ENCODE measurements at places on chromosomes 12 and 14. TPM values are rescaled to one million over a fixed set of nuclear protein-coding genes. Genes with fewer than 3 reads are reported as not detected.

GRCh38 chr12:1047898-1048660 is 57.1 kb downstream of the ERC1 start:
- H3K27ac ChIP-seq: no peak overlapping the region
- no peaks in the 10 kb centered on the region for H3K27me3 ChIP-seq
- no peak overlapping the region for H3K4me3 ChIP-seq
- H3K4me1 ChIP-seq: no peaks in the 10 kb centered on the region
- H3K36me3 ChIP-seq: no peaks in the 10 kb centered on the region

PLEKHD1 gene
- total RNA-seq: not detected

DNA sequence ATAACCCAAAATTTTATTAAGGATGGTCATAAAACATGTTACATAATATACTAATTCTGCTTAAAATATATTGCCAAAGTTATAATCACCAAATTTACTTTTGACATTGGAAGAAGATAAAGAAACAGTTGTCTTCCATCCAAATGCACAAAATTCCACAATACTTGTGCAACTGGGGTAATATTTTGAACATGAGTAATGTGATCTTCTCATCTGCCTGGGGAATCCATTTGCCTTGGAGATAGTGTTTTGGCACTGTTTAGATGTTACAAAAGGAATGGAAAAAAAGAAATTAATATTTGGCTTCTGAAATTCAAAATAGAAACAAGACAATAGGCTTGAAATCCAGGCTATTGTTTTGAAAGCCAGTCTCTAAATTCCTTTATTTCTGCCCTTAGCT is 9.1 kb downstream of the GPR19 start:
- H3K4me1 ChIP-seq: no peaks in the 10 kb centered on the region
- no peaks in the 10 kb centered on the region for H3K27me3 ChIP-seq
- DNase-seq: no peak

- H3K36me3 ChIP-seq: no peaks in the 10 kb centered on the region
- H3K27ac ChIP-seq: no peak overlapping the region
- no peak for DNase-seq
- H3K4me3 ChIP-seq: no peak overlapping the region
- no peaks in the 10 kb centered on the region for H3K4me1 ChIP-seq
Measured at GRCh38 chr12:108253540-108253939, 85.6 kb downstream of the CMKLR1 start.

SLCO1B1 gene
- not detected for total RNA-seq

GRCh38 chr12:15555446-15555845 is 233.1 kb downstream of the PTPRO start:
- no peaks in the 10 kb centered on the region for H3K4me1 ChIP-seq
- no peaks in the 10 kb centered on the region for H3K27me3 ChIP-seq
- H3K36me3 ChIP-seq: no peaks in the 10 kb centered on the region
